Urothelium cell line (cell line): ENCODE measurements at places on chromosomes 4 and X.

- DNase-seq, result peak; percentile 54
Measured at GRCh38 chrX:19372170-19372546, 28.4 kb downstream of the PDHA1 start.

- peak; percentile 32 for DNase-seq
Measured at GRCh38 chr4:80265571-80266252, 752 bp upstream of the FGF5 start.

DNA sequence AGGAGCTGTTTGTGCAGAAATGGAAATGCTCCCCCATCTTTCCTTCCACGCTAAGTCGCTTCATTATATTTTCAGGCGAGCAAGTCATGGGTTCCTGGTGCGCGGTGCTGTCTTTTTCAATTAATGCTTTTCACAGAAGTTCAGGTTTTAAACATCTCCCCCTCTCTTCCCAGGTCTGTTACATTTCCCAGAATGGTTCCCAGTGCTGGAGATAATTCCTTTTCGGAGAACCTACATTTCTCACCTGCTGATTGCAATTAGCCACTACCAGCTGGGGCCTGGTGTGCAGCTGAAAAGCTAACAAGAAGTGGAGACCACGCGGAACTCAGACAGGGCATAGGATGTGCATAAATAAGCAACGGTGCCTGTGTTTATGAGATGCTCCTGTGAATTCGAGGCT, 217.8 kb downstream of the MID1IP1 start:
- no peak for DNase-seq

- no peak for DNase-seq
Measured at GRCh38 chrX:118530219-118530911, 34.8 kb downstream of the DOCK11 start.

GRCh38 chrX:92247076-92247475, 467.9 kb downstream of the PCDH11X start:
- DNase-seq, result peak; percentile 26

GRCh38 chr4:81510643-81511178, 39.0 kb upstream of the RASGEF1B start:
- no peak for DNase-seq
